T-helper 22 cell (primary cell): ENCODE measurements at places on chromosomes 4 and X.

DNA sequence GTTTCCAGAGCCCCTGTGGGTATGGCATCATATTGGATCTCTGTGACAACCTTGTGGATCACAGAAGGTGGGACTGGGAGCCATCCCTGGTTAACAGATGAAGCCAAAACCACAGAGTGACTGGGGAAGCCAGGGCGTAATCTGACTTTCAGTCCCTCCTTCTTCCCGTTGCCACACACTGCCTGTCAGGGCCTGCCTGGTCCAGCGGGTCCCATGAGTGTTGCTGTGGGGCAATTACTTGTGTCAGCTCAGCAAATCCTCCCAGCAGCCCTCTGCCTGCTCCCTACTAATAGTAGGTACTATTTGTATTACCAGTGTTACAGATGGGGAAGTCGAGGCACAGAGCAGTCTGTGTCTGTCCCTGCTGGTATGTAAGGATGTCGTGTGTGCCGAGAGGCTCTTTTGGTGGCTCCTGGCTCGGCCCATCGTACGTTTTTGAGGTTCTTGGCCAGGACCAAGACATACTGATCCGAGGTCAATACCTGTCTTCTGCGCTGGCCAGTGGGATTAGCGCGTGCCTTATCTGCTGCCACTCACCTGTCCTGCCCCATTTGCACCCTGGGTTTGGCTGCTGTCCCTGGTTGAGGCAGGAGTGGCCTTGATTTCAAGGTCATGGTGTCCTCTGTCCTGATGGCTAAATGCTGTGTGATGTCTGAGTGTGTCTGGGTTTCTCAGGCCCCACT, 5.7 kb downstream of the NSG1 start:
- no peak for DNase-seq

- no peak for DNase-seq
Measured at GRCh38 chr4:79662651-79663050, 254.6 kb upstream of the GK2 start.

DNA sequence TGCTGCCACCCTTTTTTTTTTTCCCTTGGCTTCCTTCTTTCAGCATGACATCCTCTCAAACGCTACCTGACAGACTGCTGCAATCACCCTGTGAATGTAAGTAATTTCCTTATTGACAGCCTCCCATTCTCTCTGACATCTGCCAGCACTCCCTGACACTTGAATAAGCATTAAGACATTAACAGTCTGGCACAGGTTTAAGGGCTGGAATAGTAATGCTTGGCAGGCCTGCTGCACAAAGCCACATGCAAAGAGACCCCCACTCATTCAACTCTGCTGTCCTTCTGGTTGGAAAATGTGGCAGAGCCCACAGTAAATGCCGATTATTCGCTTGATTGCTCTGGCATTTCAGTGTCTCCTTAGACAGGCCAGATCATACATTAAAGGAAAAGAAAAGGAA, 28.1 kb upstream of the RASGEF1B start:
- DNase-seq: no peak

- DNase-seq: no peak
Measured at GRCh38 chr4:129545599-129546278, 449.8 kb downstream of the C4orf33 start.

DNA sequence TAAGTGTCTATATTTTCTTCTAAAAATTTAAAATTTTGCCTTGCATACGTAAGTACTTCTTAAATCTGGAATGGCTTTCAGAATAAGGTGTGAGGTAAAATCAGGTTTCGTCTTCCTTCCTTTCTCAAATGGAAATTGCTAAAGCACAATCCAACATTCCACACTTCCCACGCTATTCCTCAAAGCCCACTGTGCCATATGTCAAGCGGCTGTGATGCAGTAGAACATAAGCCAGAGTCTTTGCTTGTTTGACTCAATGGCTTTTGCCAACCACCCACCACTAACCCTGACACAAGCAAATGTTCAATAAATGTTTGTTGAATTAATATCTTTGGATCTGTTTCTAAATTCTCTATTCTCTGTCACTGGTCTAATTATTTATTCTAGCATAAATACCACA, 1199.7 kb upstream of the TENM3 start:
- DNase-seq: no peak

DNA sequence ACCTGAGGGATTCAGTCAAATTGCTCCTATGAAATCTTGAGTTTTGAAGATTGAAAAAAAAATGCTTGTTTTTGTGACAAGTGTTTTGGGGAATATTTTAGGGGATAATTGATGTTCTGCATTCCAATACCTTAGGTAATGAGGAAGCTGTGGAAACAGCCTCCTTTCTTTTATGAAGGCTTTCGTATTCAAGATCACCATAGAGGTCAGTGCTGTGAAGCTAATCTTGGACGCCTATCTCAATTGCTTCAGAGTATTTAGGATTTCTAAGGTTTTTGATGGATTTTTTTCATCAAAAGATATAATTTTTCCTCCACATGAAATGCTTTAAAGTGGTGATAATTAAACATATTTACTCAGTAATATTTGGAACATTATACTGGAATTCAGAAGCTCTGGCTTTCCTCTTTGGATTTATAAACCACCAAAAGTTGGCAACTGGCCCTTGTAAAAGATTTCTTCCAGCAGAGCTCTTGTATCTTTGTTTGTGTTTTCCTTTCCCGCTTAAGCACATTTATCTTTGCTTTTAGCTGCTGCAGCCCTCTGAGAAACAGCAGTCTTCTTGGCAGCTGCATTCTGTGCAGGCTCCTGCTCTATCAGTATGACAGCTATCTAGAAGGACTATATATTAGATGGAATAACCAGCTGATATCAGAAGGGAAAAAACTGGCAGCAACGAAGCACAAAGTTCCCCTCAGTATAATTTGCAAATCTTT, 63.7 kb downstream of the HMGB2 start:
- DNase-seq: no peak

GRCh38 chr4:128570387-128570975, 239.0 kb upstream of the JADE1 start:
- no peak for DNase-seq

DNA sequence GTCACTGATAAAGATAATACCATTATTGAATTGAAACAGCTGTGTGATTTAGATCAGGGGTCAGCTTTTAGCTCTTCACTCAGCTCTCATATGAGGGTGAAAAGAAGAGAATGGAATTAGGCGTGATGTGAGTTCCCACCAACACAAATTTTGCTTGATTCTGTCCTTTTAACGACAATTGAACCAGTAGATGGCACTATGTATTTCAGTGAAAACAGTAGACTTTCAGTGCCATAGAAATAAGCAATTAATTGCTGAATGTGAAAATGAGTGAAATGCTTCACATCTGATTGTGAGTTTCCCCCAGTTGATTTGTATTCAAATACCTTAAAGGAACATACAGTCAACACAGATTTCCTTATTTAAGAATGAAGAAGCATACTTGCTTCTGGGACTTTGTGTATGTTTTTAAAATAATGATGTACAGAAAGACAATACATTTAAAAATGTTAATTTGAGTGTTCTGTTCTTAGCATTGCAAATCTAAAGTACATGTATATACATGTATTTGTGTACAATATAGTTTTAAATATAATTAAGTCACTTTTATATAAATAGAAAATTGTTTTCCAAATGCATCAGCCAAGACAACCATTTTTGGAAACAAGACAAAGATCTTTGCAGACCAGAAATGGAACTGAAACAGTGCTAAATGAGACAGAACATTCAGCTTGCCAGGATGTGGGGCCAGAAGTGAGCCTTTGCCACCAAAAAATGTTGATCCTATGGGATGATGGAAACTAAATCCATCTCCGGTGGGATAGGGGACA, 178.8 kb downstream of the SNCA start:
- DNase-seq: no peak

DNA sequence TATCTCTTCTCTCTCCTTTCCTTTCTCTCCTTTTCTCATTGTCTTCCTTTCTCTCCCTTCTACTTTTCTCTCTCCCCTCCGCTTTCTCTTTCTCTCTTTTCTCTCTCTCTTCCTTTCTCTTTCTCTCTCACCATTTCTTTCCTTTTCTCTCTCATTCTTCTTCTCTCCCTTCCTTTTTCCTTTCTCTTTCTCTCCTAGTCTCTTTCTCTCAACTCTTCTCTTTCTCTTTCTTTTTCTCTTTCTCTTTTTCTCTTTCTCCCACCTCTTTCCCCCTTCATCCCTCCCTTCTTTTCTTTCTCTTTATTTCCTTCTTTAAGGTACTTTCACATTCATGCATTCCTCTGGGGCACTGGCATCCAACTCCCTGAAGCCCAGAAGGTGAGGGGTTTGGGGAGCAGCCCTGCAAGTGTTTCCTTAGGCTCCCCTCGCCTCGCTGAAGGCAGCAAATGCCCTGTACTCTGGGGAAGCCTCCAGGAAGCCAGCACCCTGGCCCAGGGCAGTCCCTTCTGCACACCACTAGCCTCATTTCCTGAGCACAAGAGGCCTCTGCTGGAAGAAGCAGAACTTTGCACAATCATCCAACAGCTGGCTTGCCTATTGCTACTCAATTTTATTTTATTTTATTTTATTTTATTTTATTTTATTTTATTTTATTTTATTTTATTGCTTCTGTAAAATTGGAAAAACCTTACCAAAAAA, 124.2 kb downstream of the NFKB1 start:
- DNase-seq: peak; percentile 37

DNA sequence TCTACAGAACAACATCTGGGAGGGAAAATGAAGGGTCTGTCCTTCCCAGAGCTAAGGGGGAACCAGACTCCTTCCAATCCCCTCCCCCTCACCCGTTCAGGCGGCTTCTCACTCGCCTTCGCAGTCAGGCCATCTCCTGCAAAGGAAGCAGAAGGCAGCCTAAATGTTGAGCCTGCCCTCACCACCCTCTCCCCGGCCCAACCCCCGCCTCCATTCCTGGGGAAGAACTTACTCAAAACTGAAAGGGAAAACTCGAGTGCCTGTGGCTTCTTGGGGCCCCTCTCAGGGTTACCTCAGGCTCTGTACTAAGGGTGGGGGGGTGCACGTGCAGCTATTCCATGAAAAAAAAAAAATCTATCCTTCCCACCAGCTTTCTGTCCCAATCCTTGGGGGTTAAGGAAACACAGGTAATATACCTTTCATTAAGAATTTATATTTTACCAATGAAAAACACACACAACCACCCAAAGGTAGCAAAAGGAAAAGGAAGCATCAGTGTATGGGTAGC, 2.4 kb downstream of the ZMYM3 start:
- no peak for DNase-seq

DNA sequence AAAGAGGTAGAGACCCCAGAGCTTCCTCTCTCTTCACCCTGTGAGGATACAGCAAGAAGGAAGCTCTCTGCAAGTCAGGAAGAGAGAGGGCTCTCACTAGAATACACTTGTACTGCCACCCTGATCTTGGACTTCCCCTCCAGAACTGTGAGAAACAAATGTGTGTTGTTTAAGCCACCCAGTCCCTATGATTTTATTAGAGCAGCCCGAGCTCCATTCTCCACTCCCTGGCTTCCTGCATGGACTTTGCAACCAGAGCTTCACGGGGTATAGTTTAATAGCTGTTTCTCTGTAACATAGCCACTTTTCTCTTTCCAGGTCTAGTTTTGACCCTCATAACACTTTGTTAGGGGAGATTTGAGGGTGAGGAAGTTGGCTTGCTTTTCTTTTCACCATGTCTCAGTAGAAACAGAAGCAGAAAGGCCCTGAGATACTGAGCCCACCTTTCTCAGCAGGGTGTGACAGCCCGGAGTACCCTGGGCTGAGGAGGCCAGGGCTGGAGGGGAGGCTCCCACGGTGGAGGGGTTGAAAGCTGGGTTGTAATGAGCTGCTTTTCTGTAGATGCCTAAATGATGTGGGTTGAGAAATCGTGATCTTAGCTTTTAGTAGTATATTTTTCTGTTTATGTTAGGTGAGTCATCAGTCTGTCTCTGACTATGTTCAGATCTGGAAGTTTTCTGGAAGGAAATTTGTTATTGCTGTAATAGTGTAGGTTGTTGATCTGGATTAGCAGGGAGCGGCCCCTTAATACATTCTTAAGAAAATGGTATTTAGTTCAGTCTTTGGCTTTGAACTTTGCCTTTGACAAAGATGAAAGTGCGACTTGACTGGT, 118.6 kb downstream of the PTTG2 start:
- DNase-seq: no peak

DNA sequence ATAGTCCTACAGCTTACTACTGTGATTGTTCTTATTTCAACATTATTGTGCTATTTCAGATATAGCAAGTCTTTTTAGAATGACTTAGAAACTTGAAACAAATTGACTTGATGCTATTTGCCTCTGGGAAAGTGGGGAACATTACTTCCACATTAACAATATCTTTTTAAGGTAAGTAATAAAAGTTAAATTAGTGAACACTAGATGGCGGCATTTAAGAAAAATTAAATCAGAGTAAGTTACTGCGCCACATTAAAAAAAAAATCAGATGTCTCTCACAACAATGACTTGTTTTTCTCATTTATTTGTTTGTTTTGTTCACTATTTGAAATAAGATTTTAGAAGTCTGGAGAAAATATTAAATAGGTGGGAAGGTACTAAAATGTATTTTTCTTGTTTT, 1026.9 kb upstream of the SLIT2 start:
- DNase-seq: no peak

GRCh38 chr4:33941854-33942253, 2302.5 kb downstream of the ARAP2 start:
- DNase-seq: no peak

DNA sequence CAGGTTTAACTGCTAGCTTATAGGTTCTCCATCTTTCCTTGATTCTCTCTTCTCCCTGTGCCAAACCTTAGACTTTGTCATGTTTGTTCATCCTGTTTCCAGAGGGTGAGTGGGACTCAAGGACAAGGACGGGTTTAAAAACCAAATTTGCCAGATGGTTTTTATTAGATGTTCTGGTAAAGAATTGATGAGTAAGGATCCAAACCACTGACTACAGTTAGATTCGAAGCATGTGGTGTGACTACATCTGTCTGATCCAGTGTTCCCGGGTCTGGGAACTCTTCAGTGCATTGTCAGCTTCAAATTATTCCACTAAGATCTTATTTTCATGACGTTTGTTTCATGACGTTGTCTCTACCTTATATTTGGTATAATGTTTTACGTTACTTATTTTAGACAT, 37.5 kb downstream of the MTMR1 start:
- no peak for DNase-seq

- DNase-seq: no peak
Measured at GRCh38 chr4:159143687-159144086, 40.8 kb downstream of the RAPGEF2 start.

DNA sequence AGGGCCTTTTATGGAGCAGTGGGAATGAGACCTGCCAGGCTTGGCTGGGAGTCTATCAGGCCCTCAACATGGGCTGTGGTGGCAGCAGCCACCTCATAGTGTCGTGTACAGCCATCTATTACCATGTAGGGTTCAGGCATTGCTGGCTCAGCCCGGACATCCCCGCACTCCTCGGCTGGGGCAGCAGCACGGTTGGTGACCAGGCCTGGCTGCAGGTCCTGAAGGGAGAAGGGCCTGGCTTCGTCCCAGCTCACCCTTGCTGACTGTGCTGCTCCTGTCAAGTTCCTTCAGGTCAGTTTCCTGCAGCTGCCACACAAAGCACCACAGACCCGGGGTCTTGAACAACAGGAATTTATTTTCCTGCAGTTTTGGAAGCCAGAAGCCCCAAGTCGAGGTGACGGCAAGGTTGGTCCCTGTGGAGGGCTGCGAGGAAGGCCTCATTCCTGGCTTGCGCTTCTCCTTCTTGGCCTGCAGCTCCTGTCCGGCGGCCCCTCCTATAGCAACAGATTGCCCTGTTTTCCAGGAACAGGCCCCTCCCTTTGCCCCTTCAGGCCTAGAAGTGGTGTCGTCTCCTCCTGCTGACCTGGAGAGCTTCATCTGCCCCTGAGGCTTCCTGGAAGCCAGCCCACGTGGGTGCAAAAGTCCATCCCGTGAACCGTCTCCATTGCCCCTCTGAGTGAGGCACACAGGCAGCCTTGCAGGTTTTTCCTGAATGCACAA, 25.2 kb upstream of the SORCS2 start:
- DNase-seq: no peak
